ENCODE measurements at places on chromosomes 13 and 19.

GRCh38 chr13:34900288-34900739 is 41.8 kb upstream of the NBEA start:
- no peak for DNase-seq

DNA sequence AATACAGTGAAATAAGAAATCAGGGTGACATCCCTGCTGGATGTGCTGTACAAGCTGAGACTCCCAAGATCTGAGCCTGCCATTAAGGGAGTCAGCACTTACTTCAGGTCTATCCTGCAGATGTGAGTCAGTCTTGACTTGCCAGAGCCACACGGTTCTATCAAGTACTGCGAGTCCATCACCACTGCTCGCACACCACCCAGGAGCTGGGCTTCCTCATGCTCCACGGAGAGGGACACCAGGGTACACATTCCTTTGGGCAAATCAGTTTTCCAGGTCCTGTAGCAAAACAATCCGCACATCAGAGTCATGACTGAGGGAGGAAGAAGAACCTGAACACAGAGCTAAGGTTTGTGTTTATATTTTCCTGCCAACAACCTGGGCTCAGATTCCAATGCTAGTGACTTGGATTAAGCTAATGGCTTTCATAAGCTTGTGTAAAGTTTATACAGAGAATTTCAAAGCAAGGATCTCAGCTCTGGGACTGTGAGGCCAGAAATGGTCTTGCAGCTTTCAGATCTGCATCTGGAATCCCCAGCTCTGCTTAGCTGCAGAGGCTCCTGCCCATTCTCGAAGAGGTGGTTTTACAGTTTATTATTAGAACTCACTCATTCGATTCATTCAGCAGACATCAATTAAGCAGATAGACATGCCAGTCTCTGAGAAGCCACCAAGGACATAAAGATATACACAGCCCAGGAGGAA is 90.6 kb downstream of the KL start:
- DNase-seq: no peak

- DNase-seq: no peak
Observed at GRCh38 chr13:74683411-74683810, 549.2 kb upstream of the KLF12 start.

DNA sequence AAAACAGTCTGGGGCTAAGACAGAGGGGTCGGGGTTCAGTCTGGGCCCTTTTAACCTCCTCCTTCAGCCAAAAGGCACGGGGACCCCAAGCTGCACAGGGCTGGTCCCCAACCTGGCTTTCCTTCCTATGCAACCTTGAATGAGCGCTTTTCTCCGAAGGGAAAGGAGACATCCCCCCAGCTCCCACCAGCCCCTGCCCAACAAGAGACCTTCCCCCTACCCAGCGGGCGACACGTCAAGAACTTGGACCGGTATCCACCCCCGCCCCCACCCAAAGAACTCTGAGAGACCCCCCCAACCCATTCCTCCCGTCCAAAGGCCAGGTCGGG is 35.0 kb upstream of the NANOS3 start:
- no peak for DNase-seq

DNA sequence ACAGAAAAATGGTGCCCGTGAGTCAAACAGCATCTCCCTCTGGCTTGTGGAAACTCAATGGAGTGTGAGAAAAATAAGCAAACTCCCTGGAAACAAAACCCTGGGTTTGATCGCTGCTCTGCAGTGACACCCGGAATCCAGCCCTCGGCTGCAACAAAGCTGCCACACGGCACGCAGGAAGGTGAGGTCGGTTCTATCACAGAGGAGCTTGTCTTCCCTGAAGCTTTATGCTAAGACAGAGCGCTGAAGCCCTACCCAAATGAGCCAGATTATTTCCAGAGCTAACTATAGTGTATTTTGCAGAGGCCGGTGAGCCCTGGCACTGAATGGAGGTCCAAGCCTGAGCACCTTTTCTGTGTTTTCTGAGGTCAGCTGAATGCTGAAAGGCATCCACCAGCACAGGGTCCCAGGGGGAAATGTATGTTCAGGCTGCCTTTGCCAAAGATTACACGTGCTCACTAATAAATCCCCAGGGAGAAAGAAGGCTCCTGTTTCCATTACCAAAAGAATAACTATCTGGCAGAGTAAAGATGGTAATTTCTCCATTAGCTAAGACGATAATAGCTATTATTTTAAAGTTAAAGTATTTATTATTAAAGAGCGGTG is 77.8 kb downstream of the TSHZ3 start:
- no peak for DNase-seq

DNA sequence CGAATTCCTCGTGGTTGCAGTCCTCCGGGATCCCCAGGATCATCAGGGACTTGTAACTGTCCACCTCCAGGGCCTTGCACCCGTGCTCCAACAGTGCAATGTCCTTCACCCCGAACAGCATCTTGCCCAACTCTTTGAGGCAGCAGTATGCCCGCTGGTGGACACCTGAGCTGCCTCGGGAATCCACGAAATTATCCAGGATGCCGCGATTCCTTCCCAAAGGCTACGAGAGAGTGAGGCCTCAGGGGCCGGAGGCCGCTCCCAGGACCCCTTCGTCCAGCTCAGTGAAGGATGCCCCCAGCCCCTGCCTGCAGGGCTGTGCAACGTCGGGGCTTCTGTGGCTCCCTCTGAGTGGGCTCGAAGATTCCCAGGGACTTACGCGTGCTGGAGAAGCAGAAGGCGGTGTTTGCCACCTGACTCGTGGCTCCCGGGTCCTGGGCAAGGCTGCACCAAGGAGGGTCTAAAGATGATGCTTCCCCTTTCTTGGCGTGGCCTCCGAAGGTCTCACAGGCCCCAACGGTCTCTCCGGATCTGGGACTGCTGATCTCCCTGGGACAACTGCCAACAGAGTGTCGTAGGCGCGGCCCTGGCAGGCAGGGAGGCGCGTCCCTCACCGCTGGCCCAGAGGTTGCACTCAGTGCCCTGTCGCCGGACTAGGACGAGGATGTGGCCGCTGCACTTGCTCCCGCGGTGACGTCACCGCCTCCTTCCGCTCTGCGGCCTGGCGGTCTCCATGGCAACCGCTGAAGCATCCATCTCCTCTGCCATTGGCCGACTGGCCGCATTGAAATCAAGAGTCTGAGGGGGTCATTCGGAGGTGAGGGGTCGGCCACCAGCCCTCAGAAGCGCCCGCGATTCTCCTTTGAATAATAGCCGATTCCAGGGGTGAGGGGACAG is at the start of gene PNMA8C:
Gene PNMA8C, minus strand, starts transcription at position 698 of the 897 bp plus-strand sequence. Its CDS starts 577 bp downstream, at position 121.
- no peak for DNase-seq

GRCh38 chr13:75635828-75636435 is at the start of gene LMO7:
Gene LMO7 (plus strand): TSS chr13:75636330. CDS start chr13:75636658, 328 bp downstream.
- peak; percentile 65 for DNase-seq

DNA sequence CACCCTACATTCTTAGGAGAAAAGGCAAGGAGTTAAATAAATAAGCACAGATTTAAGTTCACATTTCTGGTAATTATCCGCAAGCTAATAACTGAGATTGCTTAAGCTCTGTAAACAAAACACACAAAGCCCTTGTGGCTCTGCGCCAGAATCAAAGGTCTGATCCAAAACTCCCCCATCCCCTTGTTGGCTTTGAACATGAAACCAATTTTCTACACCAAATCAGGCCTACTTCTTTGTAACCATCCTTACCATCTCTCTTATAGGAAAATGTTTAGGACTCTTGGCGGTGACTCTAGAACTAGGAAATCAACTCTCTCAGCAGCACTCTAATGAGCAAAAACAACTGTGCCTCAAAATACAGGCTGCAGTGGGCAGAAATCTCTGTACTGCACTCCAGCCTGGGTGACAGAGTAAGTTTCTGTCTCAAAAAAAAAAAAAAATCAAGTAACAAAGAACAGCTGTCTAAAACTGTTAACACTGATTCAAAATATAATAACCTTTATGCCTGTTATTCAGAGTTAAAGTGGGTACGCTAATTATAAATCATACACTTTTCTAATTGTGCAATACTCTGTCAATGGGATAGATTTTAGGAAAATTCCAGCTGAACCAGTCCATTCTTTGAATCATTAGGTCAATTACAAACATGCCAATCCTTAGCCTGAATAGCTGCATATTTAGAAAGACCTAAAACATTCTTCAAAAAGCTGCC is 25.8 kb downstream of the ABCC4 start:
- DNase-seq: no peak

GRCh38 chr19:51800473-51801244 is 5.7 kb downstream of the FPR3 start:
- no peak for DNase-seq

- no peak for DNase-seq
Observed at GRCh38 chr13:26951581-26952177, 191.1 kb upstream of the GPR12 start.

GRCh38 chr19:44725251-44725650 is 23.3 kb upstream of the BCL3 start:
- DNase-seq: no peak

DNA sequence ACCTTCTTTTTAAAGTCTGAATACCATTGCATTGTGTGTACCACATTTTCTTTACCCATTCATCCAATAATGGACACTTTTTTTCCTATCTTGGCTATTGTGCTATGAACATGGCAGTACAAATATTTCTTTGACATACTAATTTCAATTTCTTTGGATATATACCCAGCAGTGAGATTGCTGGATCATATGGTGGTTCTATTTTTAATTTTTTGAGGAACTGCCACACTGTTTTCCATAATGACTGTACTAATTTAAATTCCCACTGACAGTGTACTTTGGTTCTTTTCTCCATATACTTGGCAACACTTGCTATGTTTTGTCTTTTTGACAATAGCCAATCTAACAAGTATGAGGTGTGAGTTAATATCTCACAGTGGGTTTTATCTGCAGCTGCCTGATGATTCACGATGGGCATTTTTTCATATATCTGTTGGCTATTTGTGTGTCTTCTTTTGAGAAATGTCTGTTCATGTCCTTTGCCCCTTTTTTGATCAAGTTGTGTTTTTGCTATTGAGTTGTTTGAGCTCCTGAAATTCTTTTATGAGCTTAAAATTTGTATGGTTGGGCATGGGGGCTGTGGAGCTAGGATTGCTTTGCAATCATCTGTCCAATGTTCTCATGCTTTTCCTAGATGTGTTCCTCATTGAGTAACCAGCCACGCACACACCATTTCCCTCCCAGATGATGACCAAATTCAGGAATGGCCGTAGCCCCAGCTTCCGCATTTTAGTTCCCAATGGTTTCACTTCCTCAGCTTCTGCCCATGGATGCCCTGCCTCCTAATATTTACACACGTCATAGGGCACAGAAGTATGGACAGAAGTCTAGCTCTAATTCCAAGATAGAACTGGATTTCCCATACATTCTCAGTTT is 380.0 kb upstream of the SGCG start:
- DNase-seq: no peak

- no peak for DNase-seq
Observed at GRCh38 chr19:31513841-31514240, 164.6 kb upstream of the TSHZ3 start.

DNA sequence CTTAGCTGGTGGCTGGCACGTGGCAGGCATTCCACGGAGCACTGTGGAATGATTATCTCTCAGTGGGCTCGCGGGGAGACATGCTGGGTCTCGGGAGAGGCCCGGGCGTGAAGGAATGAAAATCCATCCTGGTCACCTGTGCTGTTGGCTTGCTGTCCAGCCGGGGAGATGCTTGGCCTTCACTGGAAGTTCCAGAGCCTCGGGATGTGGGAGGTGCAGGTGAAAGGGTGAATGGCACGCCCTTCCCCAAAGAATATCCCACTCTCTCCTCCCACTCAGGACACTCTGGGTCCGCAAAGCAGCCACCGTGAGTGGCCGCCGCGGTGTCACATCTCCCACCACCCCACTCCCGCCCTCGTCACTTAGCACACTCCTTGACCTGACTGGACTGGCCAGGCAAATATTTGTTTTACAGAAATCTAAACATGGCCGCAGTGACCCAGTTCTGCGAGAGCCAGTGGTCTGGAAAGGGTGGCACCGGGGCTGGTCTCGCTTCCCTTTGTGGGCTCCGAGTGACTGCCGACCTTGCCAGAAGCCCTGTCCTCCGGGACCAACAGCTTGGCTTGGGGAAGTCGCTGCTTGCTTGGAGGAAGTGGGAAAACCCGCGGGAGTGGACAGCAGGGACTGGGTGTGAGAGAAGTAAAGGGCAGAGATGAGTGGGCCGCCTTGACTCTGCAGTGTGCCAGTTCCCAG is 8.0 kb downstream of the DPP9 start:
- no peak for DNase-seq

DNA sequence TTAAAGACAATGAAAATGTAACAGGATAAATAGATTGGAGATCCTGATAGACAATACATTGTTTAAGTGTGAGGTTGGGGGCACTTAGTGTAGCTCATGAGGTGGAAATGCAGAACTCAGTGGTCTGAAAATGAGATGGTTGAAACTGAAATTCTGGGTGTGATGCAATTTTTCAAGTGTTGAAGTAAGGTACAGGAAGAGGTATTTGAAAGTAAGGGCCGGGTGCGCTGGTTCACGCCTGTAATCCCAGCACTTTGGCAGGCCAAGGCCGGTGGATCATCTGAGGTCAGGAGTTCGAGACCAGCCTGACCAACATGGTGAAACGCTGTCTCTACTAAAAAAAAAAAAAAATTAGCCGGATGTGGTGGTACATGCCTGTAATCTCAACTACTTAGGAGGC is 113.0 kb downstream of the UFM1 start:
- DNase-seq: no peak

DNA sequence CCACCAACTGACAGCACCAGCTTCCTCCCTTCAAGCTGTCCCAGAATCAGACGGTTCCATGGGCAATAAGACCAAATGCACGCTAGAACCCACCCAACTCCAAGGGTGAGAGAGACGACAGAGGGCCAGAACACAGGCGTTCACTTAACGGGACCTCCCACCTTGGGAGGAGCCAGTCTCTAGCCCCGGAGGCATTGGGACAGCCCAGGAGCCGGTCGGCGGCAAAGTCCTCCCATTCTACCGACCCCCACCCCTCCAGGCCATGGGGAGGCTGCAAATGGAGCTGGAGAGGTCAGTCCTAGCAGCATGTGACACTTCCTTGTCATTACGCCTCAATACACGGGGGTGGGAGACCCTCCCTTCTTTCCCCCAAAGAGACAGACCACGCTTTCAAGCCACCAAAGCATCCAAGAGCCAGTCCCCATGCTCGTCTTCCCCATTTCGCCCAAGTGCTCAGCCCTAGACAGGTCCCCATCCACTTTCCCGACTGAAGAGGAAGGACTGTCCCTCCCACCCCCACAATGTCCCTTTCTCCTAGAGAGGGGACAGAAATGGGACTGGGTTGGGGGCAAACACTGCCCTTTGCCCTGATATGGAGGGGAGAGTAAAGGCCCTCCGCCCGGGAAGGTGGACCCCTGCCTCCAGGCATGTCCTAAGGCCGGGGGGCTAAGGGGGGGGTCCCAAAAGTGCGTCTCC is 964 bp downstream of the KHSRP start:
- peak; percentile 75 for DNase-seq

GRCh38 chr19:49684251-49684982 is 5.0 kb upstream of the ADM5 start:
- DNase-seq: no peak

DNA sequence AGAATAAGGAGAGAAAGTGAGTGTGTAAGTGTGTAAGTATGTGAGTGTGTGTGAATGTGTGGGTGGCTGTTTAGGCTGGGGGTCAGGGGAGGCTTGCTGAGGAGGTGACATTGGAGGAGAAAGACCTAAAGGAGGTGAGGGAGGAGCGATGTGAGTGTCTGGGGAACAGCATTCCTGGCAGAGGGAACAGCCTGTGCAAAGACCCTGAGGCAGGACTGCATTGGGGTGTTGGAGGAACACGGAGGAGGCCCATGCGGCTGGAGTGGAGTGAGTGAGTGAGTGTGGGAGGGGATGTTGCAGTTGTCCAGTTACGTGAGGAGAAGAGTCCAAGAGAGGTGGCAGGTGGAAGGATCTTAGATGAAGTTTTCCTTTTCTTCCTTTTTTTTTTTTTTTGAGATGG is 31.8 kb downstream of the NFILZ start:
- no peak for DNase-seq

All from H54 (cell line).